HCEC 1CT (cell line): ENCODE measurements at places on chromosomes 13 and 19.

DNA sequence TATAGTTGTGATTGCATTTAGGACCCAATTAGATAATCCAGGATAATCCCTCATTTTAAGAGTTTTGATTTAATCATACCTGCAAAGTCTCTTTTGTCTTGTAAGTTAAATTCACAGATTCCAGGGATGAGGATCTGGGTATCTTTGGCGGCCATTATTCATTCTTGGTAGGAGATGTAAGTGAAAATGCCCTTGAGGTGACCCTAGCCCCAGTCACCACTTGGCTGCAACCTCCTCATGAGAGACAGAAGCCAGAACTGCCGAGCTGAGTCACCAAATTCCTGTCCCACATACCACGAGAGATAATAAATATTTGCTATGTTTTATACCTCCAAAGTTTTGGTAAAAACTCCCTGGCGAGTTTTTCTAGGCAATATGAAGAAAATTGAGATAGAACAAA lies 389.4 kb downstream of the RFC3 start:
- DNase-seq = no peak

DNA sequence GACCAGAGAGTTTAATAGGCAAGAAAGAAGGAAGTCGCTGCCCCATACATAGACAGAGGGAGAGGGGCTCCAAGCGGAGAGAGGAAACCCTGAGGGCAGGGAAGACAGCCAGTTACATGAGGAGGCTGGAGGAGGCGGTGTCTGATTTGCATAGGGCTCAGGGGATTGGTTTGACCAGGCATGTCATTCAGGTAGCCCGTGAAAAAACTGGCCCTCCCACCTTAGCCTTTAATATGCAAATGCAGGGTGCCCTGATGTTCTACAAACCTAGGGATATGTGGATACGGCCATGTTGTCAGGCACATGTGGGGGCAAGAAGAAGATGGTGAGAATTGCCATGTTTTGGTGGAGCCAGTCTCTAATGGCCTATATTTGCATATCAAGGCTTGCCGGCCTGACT lies 1461.6 kb downstream of the PCDH9 start:
- DNase-seq = no peak

- no peak for DNase-seq
Observed at GRCh38 chr19:13906910-13907309, 909 bp downstream of the CC2D1A start.

DNA sequence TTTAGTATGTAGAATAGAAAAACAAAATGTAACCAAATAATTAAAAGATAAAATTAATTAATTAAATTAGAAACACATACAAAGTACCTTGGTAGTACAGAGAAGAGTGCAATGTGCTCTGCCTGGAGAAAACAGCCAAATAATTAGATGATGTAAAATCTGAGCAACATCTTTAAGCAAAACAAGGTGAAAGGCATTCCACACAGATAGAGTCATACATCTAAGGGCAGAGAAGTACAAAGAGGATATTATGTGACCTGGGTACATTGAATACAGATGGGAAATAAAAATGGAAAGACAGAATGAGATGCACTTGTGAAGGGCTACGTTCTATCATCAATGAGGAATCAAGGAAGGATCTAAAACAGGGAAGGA lies 25.2 kb upstream of the FNDC3A start:
- DNase-seq = no peak

DNA sequence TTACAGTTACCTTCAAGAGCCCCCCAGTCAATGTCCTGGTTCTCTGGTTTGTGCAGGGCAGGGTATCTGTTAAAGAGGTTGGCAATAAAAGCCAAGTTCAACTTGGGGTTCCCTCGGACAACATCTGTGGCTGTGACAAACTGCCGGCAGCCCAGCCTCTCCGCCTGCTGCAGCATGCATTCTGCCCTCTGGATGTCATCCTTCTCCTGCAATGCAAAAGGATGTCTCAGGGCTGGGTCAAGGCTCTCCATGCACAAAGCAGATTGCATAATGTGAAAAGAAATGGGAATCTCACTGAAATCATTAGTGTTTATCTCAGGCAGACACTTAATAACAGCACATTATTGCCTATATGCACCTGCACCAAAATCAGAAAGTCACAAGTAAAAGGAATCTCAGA lies 35.1 kb downstream of the LCP1 start:
- no peak for DNase-seq

DNA sequence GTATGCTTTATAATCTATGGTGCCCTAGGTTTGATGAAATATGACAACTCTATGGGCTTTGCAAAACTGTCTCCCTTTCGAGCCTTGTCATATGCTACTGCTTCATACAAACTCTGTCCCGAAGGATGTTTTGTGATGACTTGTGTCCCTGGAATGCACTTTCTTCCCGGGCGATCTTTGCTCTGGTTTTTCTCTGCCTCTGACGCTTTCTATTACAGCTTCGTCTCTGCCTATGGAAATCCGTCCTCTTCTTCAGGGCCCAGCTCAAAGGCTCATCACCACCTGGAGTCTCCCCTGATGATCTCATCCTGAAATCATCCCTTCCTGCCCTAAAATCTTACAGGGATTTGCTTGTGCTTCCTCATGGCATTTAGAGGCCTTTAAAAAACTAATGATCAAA lies 191.5 kb upstream of the KL start:
- DNase-seq = peak; percentile 93

DNA sequence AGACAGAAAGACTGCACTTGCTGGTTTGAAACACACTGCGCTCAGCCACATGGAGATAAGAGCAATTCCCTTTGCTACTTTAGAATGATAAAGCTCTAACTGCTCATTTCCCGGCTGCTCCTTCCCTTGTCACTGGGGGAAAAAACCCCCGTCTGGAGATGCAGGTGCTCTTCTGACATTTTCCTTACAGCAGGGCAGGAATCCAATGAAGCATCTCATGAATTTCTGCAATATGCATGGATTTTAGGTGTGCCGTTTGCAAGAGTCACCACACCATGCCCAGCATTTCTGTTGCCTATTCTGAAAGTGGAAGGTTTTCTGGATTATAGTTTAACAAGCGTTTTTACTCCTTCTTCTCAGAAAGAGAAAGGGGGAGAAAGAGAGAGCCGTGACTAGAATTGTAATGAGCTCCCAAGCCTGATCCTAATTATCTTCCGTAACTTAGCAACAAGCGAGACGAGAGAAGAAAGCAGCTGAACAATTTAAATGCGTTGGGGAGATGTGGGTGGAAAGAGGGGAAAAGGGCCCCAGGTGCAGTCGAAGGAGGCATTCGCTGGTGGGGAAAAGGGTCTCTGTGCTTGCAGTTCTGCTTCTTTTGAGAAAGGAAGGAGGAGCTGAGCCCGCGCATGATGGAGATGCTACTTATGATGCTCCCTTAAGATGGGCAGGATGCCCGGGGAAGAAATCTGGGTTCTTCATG lies 76.6 kb upstream of the SPATA13 start:
- DNase-seq = no peak

DNA sequence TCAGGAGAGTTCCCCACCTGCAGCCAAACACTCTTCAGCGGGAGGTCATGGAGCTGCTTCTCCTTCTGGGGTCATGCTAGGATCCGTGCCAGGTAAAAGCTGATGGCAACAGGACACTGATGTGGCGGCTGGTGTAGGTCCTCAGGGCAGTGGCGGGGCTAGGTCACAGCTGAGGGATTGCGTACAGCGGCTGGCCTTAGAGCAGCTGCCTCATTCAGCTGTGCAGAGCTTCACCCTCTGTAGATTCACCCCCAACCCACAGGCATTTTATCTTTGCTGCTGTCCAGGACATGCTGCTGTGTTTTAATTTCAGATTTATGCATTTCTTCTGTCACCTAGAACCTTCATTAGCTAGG lies 2.3 kb downstream of the MCF2L start:
- no peak for DNase-seq

- DNase-seq = no peak
Observed at GRCh38 chr13:31192306-31192705, 7.5 kb upstream of the B3GLCT start.

DNA sequence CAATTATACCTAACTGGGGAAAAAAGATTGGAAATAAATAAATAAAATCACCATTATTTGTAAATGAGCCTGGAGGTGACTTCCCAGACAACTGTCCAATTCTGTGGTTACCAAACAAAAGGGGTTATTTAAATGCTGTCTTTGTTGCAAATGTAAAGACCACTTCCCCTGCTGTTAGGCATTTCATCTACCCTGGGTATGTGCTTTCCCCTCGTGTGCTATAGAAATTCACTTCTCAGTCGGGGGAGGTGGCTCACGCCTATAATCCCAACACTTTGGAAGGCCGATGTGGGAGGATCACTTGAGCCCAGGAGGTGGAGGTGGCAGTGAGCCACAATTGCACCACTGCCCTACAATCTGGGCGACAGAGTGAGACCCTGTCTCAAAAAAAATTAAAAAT lies 101.9 kb upstream of the AKAP11 start:
- no peak for DNase-seq

- DNase-seq = peak; percentile 42
Observed at GRCh38 chr13:30725326-30726085, 9.8 kb upstream of the ALOX5AP start.

- DNase-seq = peak; percentile 34
Observed at GRCh38 chr13:90154311-90154960, 1193.1 kb upstream of the MIR17HG start.

DNA sequence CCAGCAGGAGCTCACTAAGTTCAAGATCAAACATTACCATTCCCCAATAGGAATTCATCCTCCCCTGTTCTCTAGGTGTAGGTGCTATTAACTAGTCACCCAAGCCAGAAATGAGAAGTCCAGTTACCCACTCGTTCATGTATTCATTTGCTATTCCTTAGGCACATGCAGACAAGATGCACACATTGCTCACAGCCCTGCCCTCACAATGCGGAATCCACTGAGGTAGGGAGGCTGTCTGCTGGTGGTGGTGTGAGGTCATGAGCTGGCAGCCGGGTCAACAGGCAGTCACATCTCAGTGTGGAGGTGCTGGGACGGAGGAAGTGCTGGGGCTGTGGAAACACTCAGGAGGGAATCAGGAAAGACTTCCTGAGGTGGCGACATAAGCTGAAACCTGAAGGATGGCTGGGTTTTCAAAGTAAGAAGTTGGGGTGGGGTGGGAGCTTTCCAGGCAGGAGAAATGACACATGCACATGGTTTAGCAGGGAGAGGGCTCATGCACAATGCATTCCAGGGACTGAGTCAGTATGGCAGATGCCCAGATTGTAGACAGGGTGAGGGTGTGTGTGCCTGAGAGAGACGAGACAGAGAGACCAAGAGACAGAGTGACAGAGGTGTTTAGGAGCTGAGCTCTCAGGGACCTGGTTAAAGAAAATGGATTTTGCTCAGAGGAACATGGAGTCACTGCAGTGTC lies 117.6 kb downstream of the USP12 start:
- DNase-seq = peak; percentile 79
